ENCODE measurements at places on chromosomes 6 and 20.

DNA sequence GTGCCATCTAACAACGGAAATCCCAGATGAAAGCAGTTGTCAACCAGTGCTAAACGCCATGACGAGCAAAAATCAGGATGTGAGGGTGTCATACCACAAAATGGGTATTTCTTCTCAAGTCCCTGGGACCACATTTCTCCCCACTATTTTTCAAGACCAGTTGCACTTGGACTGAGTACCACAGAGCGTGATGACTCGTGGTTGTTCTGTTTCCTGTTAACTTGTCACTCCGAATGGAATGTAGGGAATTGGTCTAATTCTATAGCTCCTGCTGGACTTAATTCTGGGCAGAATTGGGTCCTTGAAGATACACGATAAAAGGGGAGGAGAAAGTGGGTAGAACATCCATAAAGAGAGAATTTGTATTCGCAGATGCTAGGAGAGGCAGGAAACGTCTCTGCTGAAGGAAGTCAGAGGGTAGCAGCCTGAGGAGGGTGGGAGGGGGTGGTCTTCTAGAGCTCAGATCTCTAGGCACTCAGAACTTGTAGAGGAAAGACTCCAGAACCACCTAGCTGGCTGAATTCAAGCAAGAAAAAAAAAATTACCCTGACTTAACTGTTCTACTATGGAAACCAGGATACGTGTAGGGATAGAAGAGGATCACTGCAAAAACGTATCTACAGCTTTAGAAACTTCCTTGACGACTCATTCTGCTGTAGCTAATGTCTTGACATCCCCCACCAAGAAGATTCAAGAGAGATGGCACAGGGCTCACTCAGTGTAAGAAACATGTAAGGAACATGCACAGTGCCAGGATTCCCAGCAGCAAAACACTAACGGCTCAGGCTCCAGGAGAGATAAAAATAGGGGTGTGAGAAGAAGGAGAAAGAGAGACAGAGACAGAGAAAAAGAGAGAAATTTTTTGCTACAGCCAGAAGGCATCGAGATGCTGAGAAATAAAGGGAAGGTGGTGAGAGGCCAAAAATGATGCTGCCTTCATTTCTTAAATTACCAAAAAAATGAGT is 494.7 kb downstream of the CD83 start:
- no peak for DNase-seq

DNA sequence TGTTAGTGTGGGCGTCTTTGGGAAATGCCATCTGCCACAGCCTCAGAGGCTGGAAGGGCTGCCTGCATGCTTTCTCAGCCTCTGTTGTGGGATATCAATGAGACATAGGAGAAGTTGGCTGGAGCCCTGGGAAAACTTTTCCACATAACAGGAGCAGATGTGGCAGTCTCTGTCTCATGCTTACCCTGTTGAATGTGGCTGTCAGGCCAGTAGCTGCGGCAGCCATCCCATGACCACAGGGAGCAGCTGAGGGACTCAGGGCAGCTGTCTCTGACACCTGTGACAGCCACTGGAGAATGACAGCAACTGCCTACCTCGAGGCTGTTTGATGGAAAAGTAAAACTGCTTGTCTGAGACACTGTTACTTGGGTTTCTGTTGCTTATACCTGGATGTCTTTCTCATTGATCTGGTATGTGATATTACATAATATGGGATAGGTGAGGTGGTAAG is 64.4 kb downstream of the TULP4 start:
- no peak for DNase-seq

DNA sequence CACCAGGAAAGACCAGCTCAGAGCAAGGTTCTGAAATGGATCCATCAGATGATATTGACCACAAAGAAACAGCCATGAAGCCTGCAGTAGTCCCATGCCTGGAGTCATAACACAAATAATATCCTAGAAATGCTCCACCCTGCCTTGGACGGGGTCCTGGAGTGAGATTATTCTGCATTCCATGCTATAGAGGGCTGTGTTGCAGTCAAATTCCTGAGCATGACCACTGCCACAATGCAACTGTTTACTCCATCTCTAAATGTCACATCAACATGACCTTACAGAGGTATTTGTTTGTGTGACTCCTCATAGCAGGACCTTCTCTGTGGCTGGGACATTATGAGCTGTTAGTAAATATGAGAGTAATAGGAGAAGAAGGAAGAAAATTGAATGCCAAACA is 257.5 kb upstream of the TCF21 start:
- DNase-seq = no peak

GRCh38 chr6:107062691-107063090 is 34.7 kb downstream of the MTRES1 start:
- no peak for DNase-seq

DNA sequence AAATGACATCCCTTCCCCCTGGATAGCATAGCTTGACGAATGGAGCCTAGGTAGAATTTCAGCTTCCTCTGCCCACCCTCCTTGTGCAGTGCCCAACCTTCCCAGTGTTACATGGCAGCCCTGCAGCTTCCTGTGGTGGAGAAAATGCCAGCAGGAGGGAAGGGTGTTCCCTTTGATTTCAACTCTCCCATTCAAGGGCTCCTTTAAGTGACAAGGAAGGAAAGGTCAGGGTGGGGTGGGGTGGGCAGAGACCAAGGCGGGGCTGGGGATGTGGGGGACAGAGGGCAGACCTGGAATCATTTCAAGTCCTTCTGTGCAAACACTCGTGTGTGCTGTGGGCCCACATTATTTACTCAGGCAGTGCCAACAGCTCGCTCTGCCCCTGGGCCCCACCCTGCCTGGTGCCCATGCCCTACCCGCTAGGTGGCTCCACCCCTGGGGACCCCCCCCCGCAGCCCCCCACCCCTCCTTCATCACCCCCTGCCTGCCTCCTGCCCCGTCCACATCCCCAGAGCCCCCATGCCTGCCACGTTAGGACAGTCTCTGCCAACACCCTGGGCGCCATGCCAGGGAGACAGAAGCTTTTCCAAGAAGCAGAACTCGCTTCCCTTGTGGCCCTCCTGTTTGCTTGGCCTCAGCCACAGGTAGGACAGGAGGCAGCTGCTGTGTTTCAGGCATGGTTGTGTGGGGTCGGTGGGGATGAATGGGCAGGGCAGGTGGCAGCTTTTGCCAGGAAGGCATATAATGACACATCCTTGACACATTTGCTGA is 9.4 kb downstream of the SPDEF start:
- DNase-seq = no peak

DNA sequence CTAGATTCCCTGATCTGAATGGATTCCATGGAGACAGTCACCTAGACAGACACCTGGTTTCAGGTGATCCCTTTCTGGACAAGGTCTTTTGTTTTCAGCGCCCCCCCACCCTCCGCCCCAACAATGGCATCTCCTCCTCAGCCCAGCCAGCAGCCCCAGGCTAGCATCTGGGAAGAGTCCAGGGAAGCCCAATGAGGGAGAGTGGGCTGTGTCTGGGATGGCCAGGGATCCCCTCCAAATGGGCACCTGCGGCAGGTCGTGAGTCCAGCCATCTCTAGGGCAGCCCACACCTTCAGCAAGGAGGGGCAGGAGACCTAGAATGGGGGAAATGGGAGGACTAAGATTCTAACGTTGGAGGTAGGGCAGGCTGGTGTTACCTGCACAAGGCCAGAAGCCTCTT is 1.2 kb upstream of the SLC24A3 start:
- DNase-seq = no peak

DNA sequence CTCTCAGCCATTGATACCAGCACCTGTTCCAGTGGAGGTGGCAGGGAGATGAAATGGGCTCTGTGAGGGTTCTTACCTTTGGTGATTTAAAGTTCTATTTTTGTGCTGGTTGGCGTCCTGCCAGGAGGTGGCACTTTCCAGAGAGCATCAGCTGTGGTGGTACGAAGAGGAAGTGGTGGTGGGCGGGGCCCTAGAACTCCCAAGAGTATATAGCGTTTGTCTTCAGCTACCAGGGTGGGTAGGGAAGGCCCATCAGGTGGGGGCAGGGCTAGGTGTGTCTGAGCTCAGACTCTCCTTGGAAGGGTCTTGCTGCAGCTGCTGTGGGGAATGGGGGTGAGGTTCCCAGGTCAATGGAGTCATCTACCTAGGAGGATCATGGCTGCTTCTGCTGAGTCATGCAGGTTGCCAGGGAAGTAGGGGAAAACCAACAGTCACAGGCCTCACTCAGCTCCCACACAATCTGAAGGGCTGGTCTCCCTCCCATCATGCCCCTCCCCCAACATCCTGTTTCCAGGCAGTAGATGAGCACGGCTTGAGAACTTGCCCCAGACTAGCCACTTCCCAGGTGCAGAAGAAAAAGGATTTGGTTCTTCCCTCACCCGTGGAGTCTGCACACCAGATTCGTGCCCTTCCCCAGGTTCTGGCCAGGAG is 46.6 kb downstream of the MOXD1 start:
- peak; percentile 27 for DNase-seq

DNA sequence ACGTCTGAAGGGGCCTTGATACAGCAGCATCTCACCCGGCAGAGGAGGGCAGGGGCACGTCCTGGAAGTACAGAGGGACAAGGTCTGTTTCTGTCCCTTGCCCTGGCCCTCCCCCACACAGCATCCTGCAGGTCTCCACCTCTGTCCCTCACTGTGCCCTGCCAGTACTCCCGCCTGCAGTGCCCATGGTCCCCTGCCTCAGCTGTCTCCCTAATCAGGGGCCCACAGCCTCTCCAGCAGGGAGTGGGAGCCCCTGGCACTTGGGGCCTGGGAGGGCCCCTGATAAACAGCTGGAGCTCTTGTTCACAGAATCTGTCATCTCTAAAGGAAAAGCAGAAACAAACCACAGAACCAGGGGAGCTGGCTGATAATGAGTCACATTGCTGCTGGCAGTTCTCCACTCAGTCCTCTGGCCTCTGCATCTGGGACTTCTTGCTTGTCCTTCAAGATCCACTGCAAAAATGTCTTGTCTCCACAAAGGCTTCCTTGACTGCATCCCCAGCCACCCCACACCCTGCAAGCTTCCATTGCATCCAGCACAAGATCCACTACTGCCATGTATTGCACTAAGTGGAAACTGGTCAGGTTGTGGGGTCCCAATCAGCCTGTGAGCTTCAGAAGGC is 33.2 kb upstream of the TAF8 start:
- no peak for DNase-seq

DNA sequence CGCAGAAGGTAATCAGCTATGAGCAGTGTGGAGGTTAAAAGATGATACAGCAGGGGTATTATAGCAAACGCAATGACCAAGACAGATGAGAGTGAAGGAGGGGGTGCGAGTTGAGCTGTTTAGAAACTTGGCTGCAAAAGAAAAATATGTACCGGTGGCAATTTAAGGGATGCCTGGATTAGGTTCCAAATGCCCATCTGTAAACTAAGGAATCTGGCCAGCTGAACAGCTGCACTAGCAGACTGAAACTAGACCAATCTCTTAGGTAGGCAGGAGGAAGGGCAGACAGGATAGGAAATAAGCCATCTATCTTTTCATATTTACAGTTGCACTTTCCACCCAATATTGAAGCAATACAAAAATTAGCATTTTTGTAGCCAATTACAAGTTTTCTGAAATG is 407.6 kb downstream of the HTR1B start:
- DNase-seq = no peak

DNA sequence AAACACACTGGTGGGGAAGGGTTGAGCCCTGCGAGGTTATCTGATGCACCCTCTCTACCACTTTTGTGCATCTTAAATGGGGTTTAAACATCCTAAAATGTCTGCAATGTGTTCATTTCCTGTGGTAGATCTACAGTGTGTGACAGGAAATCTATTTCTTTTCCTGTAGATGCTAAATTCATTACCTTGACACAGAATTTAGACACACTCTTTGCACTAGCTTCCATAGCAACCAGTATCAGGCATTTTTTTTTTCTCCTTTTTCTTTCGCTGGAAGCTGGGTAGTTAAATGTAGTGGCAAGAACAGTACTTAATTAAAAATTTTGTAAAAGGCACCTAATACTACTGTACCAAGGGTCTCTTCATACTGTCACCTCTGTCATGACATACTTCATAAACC is 141.1 kb downstream of the RFPL4B start:
- no peak for DNase-seq

GRCh38 chr6:165649166-165650137 is 13.6 kb downstream of the PDE10A start:
- DNase-seq = no peak

- no peak for DNase-seq
Observed at GRCh38 chr6:53818858-53819609, 24.2 kb downstream of the LRRC1 start.

DNA sequence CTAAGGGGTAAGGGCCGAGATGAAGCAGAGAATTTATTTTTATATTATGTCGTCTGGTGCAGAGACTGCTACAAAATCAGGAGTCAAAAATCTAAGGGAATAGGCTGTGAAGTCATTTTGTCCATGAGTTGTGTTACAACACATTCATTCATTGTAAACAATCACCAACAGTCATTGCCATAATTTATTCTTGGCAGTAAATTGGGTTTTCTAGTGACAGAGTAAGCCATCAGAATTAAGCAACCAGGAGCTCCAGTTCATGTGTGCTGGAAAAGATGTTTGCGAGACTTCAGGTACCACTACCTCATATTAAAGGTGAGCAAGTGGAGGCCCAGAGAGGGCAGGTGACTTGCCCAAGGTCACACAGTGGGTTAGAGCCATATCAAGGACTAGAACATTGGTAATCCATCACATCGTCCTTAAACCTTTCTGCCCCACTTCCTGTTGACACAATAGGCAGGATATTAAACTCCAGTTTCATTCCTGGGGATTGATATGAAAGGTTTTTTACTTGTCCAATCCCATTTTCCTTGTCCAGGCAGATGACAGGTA is 46.0 kb downstream of the E2F3 start:
- DNase-seq = no peak
